ENCODE measurements at places on chromosomes 1 and 21.

DNA sequence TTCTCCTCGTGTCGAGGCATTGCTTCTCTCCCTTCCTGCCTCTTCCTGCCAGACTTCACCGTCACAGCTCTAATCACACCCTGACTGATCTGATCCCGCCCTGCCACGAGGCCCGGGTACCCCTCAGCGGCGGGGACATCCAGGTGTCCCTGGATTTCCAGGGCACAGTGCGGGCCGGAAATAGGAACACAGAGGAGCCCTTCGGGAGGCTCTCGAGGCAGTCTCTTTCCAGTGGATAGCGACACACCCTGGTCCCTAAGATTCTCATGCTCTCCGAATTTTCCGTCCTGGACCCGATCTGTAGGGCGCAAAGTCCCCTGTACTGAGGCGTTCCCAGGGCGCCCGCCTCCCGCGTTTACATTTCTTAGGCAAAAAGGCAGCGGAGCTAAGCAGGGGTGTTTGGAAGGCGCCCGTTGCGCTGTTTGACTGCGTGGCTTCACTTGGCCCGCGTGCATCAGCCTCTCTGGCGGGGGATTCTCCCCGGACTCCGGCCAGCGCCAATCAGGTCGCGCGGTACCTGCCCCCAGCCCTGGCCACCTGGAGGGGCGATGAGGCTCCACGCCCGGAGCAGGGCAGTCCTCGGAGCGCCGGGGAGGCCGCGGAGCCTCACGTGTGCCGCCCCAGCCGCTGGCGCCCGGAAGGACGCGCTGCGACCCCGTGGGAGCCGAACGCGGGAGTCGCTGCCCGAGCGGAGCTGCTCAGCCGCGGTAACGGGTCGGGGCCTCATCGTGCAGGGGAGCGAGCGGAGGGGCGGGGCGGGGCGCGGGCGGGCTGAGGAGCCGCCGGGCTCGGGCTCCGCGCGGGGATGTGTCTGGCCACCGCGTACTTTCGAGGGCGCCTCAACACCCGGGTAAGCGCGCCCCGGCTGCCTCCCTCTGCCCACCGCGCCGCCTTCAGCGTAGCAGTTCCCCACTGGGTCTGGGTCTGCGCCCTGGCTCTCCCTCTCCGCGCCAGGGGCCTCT lies at the start of gene FAM163A:
TSS of gene FAM163A (plus strand) at position 575 of the 962 bp plus-strand sequence. CDS start 69,807 bp downstream, outside the sequence.
- DNase-seq: no peak

DNA sequence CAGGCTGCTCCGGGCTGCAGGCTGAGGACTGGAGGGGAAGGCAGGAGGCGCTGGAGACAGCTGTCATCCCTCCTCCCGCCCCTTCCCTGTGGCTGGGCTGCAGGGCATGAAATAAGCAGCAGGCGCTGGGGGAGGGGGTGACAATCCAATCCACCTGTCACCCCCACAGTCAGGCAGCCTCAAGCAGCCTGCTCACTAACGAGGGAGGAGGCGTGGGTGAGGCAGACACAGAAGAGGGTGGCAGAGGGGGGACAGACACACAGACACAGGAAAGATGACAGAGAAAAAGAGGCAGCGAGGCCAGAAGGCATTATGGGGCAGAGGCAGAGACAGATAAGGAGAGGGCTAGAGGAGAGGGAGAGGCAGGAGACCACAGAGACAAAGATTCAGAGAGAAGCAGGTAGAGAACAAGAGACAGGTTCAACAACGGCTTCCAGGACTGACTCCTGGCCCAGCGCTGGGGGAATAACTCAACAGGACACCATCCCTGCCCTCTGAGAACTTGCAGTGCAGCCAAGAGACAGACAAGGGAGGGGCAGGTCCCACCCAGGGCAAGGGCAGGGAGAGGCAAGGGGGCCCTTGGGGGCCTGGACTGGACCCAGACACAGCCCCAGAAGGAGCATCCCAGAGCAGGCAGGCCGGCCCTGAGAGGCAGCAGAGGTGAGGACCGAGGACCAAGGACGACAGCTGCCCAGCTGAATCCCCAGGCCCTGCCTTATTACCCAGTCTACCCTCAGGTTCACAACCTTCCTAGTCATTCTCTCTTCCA lies 11.2 kb downstream of the MEF2D start:
- peak; percentile 49 for DNase-seq

DNA sequence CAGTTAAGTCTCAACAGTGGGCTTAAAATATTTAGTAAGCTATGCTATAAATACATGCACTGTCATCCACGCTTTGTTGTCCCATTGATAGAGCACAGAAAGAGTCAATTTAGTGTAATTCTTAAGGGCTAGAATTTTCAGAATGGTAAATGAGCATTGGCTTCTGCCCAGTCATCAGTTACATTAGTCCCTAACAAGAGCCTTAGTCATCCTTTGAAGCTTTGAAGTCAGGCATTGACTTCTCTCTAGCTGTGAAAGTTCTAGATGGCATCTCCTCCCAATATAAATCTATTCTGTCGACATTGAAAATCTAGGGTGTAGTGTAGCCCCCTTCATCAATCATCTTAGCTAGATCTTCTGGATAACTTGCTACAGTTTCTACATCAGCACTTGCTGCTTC lies 12.0 kb upstream of the LPGAT1 start:
- no peak for DNase-seq

DNA sequence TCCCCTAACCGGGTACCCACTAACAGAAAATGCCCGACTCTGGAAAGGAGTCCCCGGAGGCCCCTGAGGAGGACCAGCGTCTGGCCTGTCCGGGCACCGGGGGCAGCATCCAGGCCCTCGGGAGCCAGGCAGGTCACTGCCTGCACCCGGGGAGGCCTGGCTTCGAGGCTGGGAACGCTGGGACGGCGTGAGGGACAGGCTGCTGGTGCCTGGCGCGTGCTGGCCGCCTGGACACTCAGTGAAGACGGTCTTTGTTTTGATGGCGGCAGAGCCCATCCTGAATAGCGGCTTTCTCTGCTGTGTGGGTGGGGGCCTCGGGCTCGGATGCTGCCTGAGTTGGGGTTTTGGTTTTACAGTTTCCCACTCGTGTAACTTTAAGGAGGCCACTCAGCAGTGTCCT lies 37.6 kb downstream of the PRKCZ start:
- DNase-seq: no peak

- no peak for DNase-seq
Observed at GRCh38 chr1:58780836-58781452, 2.9 kb downstream of the JUN start.

DNA sequence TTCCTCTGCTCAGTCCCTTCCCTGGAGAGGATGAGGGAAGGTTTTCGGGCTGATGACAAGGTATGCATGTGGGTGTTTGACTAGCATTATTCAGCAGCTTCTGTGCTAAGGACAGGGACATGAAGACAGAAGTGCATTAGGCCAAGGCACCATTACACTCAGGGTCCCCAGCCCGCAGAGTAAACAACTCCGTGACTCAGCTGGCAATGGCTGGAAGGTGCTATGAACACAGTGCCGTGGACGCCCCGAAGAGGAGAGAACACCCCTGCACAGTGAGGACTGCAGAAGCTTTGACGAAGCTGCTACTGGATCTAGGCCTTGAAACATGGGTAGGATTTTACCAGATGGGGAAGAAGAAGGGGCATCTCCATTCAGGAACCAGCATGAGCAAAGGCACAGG lies 13.7 kb upstream of the EPS8L3 start:
- DNase-seq: peak; percentile 8

DNA sequence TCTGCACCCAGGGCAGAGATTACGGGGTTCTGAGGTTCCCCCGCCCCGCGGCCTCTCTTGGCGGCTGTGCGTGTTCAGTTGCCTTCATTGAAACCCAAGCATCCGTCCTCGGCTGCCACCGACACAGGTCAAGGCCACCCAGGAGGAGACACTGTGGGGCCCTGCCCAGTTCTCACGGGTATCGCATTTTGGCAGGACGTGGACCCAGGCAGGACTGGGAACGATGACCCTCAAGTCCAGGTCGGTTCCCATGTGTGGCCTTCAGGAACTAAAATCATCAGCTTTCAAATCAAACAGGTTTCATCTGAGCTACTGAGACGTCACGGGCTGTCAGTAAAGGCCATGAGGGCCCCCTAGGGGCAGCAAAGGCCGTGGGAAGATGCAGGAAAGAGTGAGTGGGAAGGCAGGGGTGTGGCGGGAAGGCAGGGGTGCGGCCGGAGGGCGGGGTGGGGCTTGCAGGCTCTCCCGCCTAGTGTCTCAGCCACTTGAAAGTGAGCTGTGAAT lies 7.0 kb upstream of the C1orf174 start:
- no peak for DNase-seq

GRCh38 chr1:110337704-110338308 lies 1.4 kb upstream of the RBM15 start:
- DNase-seq: peak; percentile 52

GRCh38 chr1:221774054-221774842 lies 32.4 kb upstream of the DUSP10 start:
- no peak for DNase-seq

- DNase-seq: no peak
Observed at GRCh38 chr1:22806584-22806983, 95.9 kb downstream of the EPHB2 start.

DNA sequence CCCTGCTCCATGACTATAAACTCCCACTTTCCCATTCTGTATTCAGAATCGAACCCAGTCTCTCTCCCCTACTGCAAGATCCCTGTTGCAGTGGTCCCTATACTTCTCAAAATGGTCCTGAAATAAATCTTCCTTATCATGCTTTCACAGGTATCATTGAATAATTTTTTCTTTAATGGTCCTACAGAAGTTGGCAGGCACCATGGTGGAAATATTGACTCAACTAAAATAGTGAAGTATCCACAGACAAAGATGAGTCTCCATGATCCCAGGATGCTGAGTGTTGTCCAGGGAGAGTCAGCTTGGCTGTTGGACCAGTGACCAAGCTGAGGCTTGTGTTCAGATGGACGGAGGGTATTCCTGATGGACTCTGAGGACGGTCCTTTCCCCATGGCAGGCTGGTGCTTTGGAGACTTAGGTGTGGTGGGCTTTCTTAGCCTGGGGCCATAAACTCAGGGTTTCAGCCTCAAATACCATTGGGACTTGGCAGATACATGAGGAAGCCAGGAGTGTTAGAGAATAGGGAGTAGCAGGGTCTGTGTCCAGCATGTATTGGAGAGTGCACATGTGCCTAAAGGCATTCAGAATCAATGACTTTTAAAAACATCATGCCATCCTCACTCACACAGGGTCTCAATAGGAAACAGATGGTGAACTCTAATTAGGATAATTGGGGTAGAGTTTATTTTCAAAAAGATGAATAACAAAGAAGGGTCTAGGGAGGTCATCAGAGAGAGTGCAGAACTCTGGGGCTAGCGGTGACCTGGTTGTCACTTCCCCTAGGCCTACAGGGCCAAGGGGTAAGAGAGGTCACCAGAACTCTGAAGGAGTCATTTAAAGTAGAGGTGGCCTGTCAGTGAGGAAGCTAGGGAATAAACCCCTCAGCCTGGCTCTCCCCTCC lies 19.8 kb downstream of the TINAGL1 start:
- DNase-seq: no peak

DNA sequence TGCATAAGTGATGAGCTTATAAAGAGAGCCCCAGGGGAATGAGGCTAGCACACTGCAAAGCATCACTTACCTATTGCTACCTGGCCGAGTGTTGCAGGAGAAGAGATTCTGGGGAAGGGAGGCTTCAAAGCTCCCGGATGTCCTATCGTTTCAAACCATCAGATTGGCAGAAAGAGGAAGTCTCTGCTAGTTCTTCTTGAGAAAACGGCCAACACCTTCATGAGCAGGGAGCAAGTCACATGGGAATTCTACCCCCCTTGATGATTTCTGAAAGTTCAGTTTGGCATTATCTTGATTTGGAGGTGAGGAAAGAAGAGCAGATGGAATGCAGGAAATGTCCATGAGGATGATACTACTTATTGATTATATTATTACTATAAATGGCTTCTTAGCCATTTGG lies 16.2 kb downstream of the SYF2 start:
- no peak for DNase-seq

DNA sequence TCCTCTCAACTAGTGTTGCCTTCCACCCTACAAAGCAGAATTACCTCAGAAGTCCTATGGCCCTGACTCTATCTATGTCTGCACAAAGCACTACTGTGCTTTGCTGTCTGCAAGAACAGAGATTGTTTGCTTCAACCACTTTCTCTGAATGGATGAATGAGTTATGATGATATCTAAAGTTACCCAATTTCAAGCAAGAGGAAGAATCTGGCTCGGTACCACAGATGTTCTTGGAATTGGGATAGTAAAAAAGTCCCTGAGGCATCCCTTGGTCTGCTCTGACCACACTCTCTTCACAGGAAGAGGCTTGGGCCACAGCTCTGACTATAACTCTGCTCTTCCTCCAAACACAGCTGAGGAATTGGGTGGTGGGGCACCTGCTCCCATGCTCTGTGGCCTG lies 31.2 kb downstream of the MTARC1 start:
- DNase-seq: no peak

DNA sequence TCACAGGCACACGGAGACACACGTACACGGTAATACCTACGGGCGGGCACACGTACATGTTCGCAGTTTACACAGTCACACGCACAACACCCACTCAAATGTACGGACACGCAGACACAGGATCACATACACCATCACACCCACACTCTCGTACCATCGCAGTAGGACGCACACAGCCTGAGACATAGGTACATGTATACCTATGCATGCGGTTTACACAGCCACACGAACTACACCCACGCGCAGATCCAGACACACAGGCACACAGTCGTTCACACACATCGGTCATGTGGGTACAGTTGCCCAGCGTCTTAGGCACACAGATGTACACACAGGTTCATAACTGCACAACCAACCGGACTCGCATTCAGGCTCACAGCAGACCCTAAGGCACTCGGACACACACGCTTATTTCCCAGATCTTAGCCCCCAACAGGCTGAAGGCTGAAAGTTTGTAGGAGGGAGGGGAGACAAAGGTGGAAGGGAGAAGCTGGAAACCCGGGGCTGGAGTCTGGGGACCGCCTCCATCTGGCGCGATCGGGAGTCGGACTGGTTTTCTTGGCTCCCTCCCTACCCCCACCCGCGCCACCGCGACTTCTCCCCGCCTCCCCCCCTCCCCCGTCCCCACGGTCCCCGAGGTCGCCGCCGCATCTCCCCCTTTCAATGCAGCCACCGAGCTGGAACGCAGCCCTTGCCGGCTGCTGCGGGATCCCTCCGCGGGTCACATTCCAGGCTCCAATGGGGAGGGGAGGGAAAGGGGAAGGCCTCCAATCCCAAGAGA lies 51.9 kb upstream of the SYNC start:
- no peak for DNase-seq

DNA sequence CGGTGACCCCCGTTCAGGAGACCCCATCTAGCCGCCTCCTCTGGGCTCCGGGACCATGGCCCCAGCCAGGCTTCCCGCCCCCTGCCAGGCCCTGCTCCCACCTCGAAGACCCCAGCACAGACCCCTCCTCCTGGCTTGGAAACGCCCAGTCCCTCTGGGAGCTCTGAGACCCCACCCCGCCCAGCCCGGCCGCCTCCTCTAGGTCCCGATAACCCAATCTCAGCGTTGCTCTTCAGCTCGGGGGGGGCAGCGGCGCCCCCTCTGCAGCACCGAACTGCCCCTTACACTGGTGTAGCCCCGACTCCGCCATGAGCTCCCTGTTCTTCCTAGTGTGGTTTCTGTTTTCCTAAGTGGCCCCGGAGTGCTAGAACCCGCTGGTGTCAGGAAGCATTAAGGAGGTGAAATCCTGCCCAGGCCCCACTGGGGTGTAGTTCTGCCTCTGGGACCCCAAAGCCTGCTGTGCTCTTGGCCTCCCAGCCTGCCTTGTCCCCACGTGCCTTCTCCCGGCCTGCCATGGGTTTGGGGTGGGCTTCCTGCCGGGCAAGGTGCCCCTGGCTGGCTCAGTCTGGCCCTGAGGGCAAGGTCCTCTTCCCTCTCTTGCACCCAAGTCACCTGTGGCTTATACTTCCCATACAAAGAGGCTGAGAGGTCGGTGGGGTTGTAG lies 10.7 kb upstream of the MMEL1 start:
- DNase-seq: no peak

GRCh38 chr1:25208561-25209222 lies 23.6 kb downstream of the SYF2 start:
- no peak for DNase-seq
